ENCODE measurements at places on chromosomes 1 and 21. TPM values are rescaled to one million over a fixed set of nuclear protein-coding genes. Genes with fewer than 3 reads are reported as not detected.

Gene ZBTB37
- 15.2 TPM for total RNA-seq

DNA sequence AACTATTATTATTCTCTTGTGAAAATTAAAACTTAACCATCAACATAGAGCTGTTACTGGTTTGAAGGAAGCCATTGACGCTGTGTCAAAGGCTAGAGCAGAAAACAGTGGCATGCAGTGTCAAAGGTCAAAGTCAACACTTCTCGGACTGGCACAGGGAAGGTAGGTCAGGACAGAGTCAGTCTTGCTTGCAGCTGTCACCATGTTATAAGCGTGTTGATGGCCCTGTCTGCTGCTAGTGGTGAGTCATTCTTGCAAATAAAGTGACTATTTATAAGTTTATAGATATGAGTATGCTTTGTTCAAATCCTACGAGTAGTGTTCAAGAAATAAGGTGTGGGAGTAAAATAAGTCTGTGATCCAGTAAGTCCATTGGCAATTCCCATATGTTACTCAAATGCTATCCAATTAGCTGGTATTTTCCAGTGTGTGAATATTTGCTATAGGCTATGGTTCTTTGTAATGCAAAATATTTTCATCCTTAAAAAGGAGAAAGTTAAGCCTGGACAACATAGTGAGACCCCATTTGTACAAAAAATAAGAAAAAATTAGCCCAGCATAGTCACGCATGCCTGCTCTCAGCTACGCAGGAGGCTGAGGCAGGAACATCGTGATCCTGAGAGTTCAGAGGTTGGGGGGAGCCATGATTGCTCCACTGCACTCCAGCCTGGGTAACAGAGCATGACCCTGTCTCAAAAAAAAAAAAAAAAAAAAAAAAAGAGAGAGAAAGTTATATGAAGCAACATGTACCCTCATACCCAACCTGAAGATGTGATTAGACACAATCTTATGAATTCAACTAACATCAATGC lies 26.3 kb upstream of the TINAGL1 start:
- DNase-seq: no peak

DNA sequence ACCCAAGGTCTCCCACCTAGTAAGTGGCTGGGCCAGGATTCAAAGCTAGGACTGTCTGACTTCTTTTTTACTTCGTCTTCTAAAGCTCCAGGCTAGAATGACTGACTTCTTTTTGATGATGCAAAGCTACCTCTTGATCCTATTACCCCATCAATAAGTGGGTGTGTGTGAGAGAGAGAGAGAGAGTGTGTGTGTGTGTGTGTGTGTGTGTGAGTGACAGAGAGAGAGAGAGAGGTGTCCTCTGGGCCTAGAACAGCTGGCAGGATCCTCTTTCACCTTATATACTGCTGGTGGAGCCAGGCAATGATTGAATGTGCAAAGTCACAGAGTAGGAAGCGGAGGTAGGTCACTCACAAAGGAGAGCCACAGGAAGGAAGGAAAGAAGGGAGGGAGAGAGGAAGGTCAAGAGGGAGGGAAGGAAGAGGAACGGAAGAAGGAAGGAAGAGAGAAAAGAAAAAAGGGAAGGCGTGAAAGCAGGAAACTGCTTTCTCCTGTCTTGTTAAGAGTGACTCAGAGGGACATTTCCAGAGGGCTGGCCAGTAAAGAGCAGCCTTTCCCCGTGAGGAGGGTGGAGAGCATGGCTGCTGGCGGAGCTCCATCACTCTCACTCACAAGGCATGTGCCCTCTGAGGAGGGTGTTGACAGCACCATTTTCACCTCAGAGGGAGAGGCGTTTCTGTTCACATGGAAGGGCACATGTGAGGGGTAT lies 68.9 kb downstream of the CDC7 start:
- DNase-seq: no peak

Gene SESN2
- 43.6 TPM for total RNA-seq

DNA sequence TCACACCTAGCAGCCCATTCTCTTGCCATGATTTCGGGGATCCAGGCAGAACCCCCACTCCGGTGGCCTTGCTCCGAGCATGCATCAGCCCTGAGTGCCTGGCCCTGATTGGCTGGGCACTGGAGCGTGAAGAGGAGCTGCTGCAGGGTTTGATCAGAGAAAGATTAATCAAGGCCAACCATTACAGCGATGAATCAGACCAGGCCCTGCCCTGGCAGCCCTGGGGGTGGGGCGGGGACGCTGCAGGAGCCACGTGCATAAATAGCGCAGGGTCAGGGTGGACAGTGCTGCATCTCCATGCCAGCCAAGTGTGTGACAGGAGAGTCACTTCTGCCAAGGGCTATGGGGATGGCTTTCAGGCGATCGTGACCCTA lies 3.4 kb upstream of the FAM131C start:
- DNase-seq: no peak

GRCh38 chr1:41541592-41541952 lies 57.1 kb upstream of the EDN2 start:
- no peak for DNase-seq

DNA sequence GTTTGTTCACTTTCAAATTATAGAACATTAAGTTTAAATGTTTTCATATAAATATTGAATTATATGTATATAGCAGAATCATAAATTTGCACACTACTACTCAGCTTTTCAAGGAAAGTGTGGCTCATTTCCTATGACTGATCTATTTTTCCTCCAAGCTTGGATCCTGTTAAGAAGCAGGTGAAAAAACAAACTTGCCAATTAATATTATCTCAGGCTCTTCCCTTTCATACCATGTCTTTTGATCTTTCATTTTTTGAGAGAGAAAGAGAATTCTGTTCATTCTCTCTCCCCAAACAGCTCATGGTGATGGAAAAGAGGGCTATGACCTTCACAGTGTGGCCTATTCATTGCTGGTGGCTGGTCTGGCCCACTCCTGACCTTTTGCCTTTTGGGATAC lies 43.7 kb downstream of the SEC16B start:
- DNase-seq: no peak

Gene SPRR2E
- total RNA-seq: not detected

Gene EFNA1
- 2.1 TPM for total RNA-seq

DNA sequence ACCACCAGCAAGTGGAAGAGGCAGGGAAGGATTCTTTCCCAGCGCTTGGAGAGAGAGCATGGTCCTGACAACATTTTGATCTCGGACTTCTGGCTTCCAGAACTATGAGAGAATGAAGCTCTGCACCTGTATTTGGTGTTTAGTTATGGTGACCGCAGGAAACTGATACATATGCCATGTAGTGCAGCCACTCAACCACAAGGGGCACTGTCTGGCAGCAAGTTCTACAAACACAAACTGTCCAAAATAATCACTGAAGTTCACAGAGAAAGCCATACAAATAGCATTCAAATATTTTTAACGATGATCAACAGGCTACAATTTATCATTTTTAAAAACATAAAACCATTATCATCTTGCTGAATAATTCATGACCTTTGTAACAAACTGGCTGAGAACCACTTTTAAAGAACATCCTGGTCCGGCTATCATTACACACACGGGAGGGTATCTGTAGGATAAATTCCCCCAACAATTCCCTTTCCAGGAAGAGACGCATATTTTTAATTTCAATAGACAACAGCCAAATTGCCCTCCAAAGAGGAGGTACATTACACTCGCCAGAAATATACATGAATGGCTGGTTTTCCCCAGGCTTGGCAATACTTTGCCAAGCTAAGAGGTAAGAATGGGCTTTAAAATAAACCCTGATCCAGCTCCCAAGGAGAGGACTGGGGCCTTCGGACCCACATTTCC lies 9.2 kb upstream of the CBR3 start:
- peak; percentile 76 for DNase-seq

DNA sequence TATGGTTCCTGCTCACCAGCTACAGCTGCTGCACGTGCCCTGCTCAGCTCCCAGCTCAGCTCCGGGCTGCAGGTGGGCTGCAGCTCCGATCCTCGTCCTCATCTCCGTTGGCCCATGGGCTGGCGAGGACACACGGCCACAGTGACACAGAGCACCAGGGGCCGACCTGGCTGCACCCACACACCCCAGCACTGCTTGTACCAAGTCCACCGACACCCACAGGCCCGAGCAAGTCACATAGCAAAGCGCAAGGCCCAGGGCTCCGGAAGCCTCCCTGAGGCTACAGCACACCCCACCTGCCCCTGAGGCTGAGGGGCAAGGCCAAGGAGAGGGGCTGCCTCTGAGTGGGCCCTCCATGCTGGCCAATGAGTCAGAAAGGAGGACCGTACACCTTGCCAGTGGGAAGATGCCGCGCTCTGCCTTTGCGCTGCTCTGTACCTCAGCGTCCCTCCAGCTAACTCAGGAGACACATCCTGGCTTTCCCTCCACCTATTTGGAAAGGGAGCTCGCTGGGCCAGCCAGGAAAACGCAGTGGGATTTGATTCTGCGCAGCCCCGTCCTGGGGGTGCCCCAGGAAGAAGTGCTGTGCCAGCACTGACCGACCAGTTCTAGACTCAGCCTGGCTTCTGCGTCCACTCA lies 124.8 kb downstream of the SIK1 start:
- no peak for DNase-seq

DNA sequence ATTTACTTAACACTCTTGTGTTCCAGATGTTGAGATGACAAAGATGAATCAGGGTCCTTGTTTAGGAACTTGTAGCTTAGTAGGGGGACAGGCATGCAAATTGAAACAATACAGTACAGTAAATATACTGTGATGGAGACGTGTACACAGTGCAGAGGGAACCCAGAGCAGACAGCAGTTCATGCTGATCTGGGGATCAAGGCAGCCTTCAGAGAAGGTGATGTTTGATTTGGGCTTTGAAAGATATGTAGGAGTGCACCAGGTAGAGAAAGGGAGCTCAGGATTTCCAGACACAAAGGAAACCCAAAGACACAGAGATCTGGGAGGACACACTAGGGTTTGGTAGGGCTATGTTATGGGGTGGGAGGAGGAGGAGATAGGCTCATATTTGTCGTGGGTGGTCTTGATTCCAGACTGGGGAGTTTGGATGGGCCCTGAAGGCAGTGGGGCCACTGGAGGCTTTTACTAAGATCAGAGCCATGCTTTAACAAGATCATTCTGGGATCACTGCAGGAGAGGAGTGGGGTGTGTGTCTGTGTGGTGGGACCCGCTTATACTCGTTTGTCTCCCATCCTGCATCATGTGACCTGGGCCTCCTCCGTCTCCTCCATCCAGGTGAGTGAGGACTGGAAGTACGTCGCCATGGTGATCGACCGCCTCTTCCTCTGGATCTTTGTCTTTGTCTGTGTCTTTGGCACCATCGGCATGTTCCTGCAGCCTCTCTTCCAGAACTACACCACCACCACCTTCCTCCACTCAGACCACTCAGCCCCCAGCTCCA lies 7.8 kb downstream of the CHRNB2 start:
- DNase-seq: peak; percentile 20

DNA sequence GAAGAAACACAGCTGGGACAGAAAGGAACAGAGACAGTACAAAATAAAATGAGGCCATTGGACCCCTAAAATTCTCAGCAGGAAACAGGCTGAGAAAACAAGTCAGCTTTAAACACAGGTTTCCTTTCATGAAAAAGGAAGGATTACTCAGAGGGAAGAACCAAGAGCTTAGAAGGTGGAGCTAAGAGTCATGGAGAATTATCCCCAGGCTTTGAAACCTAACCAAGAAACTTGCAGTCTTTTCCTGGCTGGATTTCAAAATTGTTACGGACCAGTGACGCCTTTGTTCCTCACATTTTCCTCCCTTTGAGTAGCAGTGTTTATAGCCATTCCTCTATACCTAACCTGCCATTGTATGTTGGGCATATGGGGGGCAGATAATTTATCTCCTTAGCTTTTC lies 8.8 kb downstream of the HMGB4 start:
- DNase-seq: no peak

Gene DENND2D
- total RNA-seq: 3.0 TPM

Gene PLCH2
- total RNA-seq: 0.31 TPM

GRCh38 chr1:10667861-10668761 lies 128.3 kb downstream of the CASZ1 start:
- peak; percentile 48 for DNase-seq

GRCh38 chr1:170544624-170545023 lies 12.7 kb downstream of the GORAB start:
- DNase-seq: no peak

Measured in GM23338 (cell line).